ENCODE measurements at places on chromosomes 11 and 22. TPM values are rescaled to one million over a fixed set of nuclear protein-coding genes. Genes with fewer than 3 reads are reported as not detected.

Gene CUL5
- 42.0 TPM for polyA plus RNA-seq

Gene DDI1
- polyA plus RNA-seq: not detected

Gene CHRM4
- polyA plus RNA-seq: 0.15 TPM

DNA sequence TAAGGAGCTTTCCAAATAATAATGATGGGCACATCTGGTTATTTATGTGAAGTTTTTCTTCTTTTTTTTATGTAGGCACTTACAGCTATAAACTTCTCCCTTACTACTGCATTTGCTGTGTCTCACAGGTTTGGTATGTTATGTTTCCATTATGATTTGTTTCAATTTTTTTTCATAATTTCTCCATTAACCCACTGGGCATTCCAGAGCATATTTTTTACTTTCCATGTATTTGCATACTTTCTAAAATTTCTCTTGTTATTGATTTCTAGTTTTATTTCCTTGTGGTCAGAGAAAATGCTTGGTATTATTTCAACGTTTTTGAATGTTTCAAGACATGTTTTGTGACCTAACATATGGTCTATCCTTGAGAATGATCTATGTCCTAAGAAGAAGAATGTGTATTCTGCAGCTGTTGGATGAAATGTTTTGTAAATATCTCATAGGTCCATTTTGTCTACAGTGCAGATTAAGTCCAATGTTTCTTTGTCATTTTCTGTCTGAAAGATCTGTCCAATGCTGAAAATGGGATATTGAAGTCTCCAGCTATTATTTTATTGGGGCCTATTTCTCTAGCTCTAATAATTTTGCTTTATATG lies 362.1 kb downstream of the DDX10 start:
- DNase-seq: peak; percentile 29

GRCh38 chr11:32039149-32039548 lies 51.7 kb upstream of the RCN1 start:
- no peak for DNase-seq

Data from muscle of back (tissue), 13 donors.